Parietal lobe (tissue), 2 donors: ENCODE measurements at places on chromosomes 1 and 21. TPM values are rescaled to one million over a fixed set of nuclear protein-coding genes. Genes with fewer than 3 reads are reported as not detected.

Gene NCF2
- total RNA-seq: 0.94 TPM

Gene FAM229A
- total RNA-seq: 5.0 TPM

Gene FTCD
- total RNA-seq: 2.2 TPM

Gene FCGR3A
- total RNA-seq: 4.1 TPM

Gene ALG14
- total RNA-seq: 4.7 TPM
